ENCODE measurements at places on chromosomes 7 and 10.

DNA sequence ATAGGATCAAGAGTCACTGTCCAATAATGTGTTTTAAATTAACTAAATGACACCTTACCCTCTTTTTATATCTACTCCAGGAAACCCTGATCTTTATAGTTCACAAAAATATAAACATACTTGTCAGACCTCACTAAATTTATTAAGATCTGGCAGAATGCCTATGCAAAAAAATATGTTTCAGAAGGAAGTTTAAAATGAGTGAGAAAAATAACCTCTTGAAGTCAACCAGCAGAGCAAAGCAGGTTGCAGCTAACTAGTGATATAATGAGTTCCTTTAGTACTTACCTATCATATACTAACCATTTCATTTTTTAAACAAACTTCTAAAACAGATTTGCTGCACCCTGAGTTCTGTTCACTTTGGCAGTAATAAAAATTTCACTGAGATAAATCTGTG lies 14.0 kb upstream of the HGF start:
- DNase-seq, result no peak

- DNase-seq, result no peak
Measured at GRCh38 chr10:70604106-70604505, 1.6 kb upstream of the PRF1 start.

DNA sequence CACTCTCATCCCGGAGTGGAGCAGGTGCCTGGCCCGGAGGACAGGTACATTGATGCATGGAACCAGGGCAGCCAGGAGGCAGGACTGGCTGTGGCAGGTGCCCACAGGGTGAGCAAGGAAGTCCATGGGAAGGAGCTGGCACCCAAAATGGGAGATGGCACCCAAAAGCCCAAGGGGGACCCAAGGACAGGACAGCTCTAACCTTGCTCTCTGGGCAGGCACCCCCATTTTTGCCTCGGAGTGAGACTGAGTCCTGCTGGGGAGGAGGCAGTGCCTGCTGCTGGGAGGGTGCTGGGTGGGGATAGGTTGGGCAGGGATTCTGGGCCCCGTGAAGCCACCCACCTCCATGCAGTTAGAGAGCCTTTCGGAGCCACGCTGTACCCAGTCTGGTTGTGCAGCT lies 234.5 kb downstream of the TCERG1L start:
- DNase-seq, result no peak

- no peak for DNase-seq
Measured at GRCh38 chr7:122364761-122365280, 60.3 kb upstream of the FEZF1 start.
